Jurkat, Clone E6-1 (cell line): ENCODE measurements at places on chromosomes 16 and 17.
A peak's percentile ranks its signal among the peaks of the same experiment; 100 is the strongest.

GRCh38 chr16:55154262-55154661 lies 169.7 kb upstream of the IRX6 start:
- DNase-seq, result no peak

GRCh38 chr17:49005140-49005539 lies 8.0 kb downstream of the IGF2BP1 start:
- DNase-seq, result no peak

DNA sequence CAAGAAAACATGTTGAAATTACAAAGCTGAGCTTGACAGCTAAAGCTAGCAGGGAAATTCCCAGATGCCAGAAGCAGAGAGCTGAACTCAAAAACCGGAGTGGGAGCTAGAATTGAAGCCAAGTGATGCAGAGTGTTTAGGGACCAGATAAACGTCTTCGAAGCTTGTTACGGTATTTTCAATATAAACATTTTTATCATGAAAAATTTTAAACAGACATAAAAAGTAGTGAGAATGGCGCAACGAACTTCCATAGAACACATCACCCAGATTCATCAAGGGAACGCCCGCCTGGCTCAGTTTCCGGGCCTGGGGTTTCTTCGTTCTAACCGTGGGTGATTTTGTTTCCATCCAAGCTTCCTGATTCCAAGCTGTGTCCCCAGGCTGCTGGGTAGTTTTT lies 18.1 kb downstream of the SPNS2 start:
- DNase-seq, result no peak

GRCh38 chr16:72877374-72878028 lies 170.4 kb downstream of the ZFHX3 start:
- DNase-seq, result no peak

GRCh38 chr16:53664724-53665345 lies 38.8 kb downstream of the RPGRIP1L start:
- no peak for DNase-seq

GRCh38 chr16:59459806-59460205 lies 725.7 kb upstream of the GOT2 start:
- no peak for DNase-seq

- DNase-seq, result no peak
Measured at GRCh38 chr17:50588391-50589049, 28.0 kb downstream of the CACNA1G start.

GRCh38 chr17:16298140-16298662 lies 55.1 kb downstream of the CENPV start:
- DNase-seq, result peak; percentile 71

- no peak for DNase-seq
Measured at GRCh38 chr16:84195201-84196093, 4.5 kb downstream of the ADAD2 start.

DNA sequence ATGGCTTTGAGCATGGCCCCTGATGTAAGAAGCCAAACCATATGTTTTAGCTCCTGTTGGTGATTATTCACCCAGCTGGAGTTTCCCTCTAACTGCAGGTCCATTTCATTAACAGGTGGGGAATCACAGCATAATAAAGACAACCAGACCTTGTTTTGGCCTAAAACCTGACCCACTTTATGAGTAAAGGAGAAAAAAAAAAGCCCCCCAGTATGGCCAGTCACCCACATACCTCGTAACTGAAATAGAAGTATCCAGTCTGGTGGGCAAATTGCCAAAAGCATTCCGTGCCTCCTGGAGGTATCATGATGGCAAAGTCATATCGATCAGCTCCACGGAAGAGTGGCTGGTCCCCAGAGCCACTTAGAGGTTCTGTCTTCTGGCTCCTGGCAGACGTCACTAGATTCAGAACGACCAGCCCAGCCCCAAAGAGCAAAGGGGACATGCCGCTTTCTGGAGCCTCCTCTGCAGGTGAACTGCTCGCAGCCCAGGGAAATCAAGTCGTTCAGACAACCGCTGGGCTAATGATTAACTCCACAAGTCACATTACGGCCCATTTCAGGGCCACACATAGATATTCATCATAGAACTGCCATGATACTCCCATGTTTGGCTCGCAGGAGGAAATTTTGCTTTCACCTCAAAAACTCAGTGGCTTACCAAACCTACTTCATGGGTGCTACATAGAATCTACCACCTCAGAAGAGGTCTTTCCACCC lies at the start of gene TMED6:
TSS of gene TMED6 (minus strand) at position 478 of the 719 bp plus-strand sequence. CDS start at position 445, 33 bp downstream.
- DNase-seq, result no peak

DNA sequence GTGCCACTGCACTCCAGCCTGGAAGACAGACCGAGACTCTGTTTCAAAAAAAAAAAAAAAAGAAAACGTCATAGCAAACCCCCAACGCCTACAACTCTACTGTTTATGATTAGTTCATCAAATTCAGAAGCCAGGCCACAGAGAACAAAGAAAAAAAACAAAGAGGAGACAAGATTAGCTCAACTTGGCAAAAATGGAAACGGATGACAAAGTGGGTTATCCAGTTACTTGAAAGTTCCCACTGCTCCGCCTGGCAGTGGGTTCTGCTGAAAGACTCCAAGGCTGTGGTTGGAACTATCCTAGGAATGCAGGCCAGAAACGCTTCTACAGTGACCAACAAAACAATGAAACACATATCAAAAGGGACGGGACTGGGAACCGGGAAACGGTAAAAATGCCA lies 53.1 kb downstream of the MRM3 start:
- no peak for DNase-seq

DNA sequence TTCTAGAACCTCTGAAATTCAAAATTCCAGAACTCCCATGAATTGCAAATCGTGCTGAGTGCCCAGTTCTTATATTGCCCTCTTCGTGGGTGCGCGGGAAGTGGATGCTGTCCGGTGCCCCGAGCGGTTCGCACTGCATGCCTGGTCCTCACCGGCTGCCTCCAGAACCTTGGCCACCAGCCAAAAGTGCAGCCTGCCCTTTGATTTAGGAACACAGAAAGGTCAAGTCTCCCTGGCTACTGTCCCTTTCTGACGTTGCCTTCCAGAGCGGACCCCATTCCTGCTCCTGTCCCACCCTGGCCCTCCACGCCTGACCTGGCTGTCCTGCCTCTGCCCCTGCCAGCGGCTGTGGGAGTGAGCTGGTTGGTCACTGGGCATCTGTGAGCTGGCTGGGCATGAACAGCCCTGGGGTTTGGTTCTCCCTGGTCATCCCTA lies 9.7 kb downstream of the NEUROD2 start:
- DNase-seq, result no peak

- no peak for DNase-seq
Measured at GRCh38 chr16:11634312-11634711, 33.9 kb upstream of the SNN start.

DNA sequence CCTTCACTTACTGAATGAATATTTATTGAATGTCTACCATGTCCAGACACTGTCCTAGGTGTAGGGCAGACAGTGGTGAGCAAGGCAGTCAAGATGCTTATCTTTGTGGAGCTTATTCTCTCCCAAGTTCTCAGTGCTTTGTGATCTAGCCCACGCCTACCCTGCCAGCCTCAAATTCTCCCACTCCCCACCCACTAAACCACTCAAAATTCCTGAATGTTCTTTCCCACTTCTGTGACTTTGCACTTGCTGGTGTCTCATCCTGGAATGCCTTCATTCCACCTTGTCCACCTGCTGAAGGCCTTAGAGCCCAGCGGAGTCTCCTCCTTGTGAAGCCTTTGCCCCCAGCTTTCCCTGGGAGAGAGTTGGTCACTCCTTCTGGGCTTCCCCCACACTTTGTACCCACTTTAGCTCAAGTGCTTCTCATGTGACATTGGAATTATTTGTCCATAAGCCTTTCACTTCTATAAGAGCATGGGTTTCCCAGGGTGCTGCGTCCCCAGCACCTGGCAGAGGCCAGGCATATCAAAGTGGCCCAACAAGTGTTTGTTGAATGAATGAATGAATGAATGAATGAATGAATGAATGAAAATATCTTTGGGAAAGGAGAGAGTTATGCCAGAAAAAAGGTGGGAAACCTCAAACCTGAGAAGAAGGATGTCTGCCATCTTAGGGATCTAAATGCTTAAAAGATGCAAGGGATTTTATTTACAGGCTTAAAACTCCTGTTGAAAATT lies 23.0 kb downstream of the CCDC182 start:
- DNase-seq, result no peak

GRCh38 chr17:72943826-72944689 lies 148.4 kb downstream of the SLC39A11 start:
- peak; percentile 19 for DNase-seq

GRCh38 chr16:4723071-4723767 lies 10.9 kb downstream of the ANKS3 start:
- no peak for DNase-seq

DNA sequence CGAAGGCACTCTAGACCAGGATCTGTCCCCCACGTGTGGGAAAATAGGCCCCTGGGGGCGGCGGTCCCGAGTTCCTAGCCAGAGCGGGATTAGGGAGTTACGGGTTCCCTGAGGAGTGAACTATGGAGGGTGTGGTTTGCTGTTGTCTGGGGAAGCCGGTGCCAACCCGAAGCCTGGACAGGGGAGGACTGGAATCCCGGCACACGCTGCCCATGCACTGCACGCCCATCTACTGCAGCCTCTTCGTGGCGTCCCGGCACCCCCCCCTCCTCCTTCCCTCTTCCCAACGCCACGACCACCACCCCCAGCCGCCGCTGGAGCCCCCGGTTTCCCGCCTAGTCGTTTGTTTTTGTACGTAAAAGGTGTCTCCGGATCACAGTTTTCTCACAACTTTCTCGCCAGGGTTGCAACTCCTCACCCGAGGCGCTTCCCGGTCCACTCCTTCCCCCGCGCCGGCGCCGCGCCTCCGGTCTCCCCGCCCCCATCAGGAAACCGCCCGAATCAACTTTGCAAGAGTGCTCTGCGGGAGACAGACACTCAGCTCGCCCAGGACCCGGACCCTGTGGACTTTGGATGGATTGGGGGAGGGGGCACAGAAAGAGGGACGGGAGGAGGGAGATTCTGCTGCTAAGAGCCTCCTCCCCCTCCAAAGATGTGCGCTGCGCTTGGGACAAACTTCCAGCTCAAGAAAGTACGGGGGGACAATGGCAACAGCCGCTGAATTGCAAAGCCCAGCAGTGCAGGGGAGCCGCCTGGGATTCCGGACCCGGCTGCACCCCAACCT lies 1.4 kb upstream of the LHX1 start:
- no peak for DNase-seq

DNA sequence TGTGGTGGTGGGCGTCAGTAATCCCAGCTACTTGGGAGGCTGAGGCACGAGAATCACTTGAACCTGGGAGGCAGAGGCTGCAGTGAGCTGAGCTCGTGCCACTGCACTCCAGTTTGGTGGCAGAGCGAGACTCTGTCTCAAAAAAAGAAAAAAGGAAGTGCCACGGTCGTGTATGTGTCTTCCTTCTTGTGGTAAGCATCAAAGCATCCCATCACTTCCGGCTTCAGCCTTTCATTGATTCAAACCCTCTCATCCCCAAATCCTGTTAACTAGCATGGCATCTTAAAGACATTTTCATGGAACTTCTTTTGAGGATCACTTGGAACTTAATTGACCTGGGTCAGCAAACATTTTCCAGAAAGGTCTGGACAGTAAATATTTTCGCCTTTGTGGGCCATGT lies 126.2 kb downstream of the CPPED1 start:
- peak; percentile 84 for DNase-seq

DNA sequence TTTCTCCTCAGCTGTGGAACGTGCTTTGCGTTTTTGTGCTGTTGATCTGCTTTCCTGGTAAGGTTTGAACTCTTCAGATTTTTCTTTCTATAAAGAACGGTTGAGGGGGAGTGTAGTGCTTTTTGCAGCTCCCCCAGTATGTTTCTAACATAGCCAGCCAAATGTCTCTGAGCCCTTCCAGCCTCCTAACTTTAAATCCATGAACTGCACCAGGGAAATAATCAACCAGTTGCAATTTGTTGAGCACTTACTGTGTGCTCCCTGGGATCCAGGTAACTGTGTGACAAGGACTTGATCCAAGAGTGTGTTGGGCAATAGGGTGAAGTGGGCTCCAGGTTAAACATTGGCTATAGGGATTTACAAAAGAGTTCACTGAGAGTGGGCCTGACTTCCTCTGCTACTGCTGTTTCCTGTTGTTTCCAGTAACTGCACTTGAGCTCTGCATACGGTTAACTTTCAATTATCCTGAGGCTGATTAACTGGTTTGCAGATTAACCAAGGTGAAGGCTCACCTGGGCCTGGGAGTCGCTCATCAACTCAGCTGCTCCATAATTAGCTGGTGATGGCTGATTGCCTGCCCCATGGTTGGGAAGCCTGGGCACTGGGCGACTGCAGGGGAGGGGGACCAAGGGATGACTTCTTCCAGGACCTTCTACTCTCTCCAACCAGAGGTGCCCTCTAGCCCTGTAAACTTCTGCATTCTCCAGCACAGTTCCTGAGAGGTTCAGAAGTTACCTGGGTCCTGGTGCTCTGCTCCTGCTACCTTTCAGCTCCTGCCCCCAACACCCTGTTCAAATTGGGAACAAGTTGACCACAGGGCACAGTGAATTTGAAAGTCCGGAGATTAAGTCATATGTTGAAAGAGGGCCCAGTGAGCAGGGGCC lies 19.5 kb downstream of the HLF start:
- peak; percentile 9 for DNase-seq

DNA sequence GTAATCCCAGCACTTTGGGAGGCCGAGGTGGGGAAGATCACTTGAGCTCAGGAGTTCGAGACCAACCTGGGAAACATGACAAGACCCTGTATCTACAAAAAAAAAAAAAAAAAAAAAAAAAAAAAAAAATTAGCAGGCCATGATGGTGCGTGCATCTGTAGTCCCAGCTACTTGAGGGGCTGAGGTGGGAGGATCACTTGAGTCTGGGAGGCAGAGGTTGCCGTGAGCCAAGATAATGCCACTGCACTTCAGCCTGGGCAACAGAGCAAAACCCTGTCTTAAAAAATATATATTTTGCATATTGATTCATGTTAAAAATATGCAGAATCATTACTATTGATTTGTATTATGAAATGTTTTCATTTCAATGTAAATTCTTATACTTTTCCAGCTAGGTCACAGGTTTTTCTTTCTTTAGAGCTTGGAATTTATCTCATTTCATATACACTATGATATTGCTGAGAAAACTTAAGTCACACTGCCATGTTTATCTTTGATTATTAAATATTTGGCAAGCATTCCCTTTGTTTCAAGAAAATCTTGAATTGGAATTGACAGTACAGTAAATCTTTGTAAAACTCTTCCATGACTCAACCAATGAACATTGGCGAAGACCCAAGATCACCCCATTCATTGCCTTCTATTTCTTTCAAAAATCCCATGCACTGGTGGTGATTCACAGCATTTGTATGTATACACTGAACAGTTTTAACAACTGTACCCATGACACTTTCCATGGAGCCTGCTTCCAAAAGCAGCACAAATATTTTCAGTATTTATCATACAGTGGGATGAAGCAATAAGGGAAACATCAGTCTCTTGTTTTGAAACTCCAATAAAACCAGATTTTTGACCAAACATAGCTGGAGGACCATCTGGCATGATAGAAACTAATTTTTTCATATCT lies 83.5 kb upstream of the TNRC6A start:
- DNase-seq, result no peak

GRCh38 chr17:574061-574460 lies 140.6 kb downstream of the VPS53 start:
- no peak for DNase-seq
